ENCODE measurements at places on chromosomes 7 and 10. TPM values are rescaled to one million over a fixed set of nuclear protein-coding genes. Genes with fewer than 3 reads are reported as not detected.

DNA sequence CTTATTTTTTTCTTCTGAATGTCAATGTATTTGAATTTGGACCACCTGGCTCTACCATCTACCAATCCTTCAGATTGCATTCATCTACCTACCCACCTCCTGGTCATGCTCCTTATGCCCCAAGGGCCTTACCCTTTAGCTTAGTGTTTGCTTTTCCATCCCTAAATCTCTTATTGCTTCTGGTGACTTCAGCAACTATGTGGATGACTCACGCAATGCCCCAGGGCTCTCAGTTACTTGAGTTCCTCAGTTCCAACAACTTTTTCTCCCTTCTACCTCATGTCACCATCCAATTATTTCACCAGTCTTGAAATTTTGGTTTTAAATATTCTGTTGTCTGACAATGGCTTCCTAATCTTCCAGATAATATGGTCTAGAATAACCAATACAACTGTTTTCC lies 118.9 kb downstream of the CFAP58 start:
- no peak overlapping the region for H3K27ac ChIP-seq
- no peak overlapping the region for H3K4me3 ChIP-seq
- DNase-seq: no peak
- no peaks in the 10 kb centered on the region for H3K4me1 ChIP-seq
- peaks cover 42% of the 10 kb centered on the region for H3K27me3 ChIP-seq

- no peaks in the 10 kb centered on the region for H3K27me3 ChIP-seq
- DNase-seq: no peak
- H3K4me1 ChIP-seq: no peaks in the 10 kb centered on the region
- H3K27ac ChIP-seq: no peak overlapping the region
These were observed 44.4 kb upstream of the CD36 start for GRCh38 chr7:80593869-80594586.

DNA sequence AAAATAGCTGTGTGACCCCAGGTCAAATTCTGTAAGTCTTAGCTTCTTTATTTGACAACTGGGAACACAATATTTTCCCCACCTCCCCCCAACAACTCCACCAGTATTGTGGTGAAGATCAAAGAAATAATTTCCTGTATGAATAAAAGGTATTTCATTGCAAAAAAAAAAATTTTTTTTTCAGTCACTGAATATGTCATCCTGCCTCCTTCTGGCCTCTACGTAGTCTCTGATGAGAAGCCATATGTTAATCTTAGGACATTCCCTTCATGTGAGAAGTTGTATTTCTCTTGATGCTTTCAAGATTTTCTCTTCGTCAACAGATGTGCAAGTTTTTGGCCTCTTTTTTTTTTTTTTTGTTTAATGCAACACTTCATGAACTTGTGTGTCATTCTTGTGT lies 33.0 kb downstream of the ZNF33A start:
- peaks cover 28% of the 10 kb centered on the region for H3K4me1 ChIP-seq
- no peak overlapping the region for H3K4me3 ChIP-seq
- H3K36me3 ChIP-seq: peaks cover 83% of the 10 kb centered on the region
- DNase-seq: no peak
- H3K27me3 ChIP-seq: no peaks in the 10 kb centered on the region

The MRPS16 gene
- total RNA-seq: 110 TPM

- H3K4me1 ChIP-seq: no peaks in the 10 kb centered on the region
- no peaks in the 10 kb centered on the region for H3K27me3 ChIP-seq
- H3K4me3 ChIP-seq: no peak overlapping the region
- no peak for DNase-seq
These were observed 312.4 kb downstream of the CACNA2D1 start for GRCh38 chr7:82131215-82131614.

All from activated CD8-positive, alpha-beta memory T cell treated with anti-CD3 and anti-CD28 coated beads, Interleukin-2, amount 10 ng/mL, durations not matched to agents 7 days and 5 days (primary cell).